ENCODE measurements at places on chromosomes 13 and 19.

DNA sequence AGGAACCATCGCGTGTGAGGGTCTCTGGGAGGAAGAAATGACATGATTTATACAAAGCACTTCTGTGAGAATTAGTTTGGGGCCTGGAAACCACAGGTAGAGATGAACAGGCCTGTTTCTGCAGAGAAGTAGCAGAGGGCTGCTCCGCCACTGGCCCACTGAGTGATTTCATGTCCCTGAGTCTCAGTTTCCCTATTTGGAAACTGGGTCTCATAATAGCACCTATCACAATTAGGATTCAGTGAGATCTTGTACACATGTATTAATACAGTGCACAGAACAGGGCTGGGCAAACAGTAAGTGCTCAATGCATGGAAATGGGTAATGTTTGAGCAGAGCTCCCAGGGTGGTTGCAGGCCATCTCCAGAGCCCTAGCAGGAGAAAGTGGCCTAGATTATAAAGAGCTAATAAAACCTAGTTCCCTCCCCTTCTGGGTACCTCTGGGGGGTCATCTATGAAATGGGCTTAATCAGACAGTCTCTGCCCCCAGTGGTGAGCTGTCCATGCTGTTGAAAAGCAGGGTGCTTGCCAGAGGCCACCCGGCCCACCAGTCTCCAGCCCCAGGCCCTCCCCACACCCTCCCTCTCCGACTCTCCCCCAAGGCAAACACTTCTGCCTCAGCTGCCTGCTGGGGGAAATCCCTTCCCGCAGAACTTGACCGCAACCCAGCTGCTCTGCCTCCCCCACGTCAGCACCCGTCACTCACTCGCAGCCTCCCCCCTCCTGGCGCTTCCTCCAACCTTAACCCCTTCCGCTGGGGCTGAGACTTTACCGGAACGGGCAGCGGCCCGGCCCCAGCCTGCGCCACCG is 4.5 kb downstream of the BCL3 start:
- DNase-seq, result peak; percentile 95

DNA sequence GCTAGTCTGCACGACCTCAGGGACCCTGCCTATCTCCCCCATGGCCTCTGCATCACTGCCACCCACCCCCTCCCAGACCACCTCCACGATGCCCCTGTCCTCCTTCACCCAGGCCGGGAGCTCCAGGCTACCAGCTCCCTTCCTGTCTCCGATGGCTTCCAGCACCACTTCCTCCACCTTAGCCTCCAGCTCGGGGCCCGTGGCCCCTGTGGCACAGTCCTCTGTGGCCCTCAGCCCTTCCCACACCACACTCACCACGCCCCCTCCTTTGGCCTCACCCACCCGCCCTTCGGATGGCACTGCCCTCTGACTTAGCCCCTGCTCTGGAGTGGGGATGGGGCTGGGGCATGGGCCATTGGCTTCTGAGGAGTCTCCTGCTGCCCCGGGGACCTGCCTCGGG is 7.2 kb downstream of the PALM3 start:
- no peak for DNase-seq

- no peak for DNase-seq
Observed at GRCh38 chr13:85430216-85430794, 368.9 kb downstream of the SLITRK6 start.

GRCh38 chr13:103883698-103884097 is 817.5 kb upstream of the SLC10A2 start:
- no peak for DNase-seq

DNA sequence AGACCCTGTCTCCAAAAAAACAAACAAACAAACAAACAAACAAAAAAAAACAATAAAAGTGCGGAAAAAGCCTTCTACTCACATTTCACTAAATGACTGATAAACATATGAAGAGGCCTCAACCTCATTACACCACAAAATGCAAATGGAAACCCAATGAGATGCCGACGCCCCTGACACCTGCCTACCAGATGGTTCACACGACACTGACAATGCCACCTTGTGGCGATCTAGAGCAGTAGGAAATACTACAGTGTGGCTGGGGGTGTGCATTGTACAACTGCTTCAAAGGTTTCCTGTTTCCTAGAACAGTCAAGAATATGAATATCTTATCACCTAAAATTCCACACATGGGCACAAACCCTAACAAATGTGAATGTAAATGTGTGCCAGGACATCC is 14.0 kb downstream of the SCGB2B2 start:
- DNase-seq, result peak; percentile 12

GRCh38 chr13:112102243-112102642 is 35.3 kb downstream of the SOX1 start:
- no peak for DNase-seq

DNA sequence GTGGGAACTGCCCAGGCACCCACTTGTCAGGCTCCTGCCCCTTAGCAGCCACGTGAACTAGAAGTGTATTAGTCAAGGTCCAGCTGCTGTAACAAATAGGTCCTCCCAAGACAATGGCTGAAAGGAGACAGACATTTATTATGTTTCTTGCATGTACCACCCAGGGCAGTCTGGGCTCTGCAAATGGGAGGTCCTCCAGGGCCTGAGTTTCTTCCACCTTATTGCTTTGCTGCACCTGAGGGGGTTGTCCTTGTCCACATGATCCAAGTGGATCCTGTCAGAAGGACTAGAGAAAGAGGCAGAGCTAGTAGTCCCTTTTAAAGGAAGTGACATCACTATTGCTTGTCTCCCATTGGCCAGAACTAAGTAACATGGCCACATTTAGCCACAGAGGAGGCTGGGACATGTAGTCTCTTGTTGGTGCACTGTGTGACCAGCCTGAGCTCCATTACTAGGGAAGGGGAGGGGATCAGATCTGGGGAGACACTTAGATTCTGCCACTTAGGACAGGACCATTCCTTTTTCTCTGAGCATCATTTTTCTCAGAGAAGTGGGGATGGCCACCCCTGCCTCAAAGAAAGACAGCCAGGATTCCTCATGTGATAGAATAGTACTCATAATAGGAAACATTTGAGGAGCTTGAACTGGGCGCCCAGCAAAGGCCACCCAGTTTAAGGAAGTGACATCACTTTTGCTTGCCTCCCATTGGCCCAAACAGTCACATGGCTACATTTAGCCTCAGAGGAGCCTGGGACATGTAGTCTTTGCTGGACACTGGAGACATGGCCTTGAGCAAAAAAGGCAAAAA is 15.1 kb downstream of the CC2D1A start:
- peak; percentile 1 for DNase-seq

DNA sequence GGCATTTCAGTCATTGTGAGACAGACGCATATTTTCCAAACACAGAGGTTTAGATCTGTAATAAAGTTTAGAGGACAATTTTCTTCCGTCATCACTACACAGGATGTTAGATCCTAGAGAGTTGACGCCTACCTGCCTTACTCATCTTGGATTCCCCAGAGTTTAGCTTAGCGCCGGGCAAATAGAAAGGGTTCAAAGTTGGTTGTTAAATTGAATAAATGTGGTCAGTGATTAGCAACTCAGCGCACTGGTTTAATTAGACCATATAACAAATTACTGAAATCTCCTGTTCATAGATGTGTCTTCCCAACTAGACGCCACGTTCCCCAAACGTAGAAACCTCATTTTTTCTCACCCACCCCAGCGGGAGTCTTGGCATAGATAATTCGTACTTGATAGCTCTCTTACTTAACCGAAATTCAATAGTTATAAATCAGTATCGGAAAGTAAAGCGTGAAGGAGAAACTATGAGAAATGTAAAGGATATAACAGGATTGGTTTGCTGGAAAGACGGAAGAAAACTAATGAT is 726 bp upstream of the UFM1 start:
- peak; percentile 57 for DNase-seq

GRCh38 chr19:42596391-42597072 is 1.8 kb upstream of the CEACAM8 start:
- peak; percentile 7 for DNase-seq

DNA sequence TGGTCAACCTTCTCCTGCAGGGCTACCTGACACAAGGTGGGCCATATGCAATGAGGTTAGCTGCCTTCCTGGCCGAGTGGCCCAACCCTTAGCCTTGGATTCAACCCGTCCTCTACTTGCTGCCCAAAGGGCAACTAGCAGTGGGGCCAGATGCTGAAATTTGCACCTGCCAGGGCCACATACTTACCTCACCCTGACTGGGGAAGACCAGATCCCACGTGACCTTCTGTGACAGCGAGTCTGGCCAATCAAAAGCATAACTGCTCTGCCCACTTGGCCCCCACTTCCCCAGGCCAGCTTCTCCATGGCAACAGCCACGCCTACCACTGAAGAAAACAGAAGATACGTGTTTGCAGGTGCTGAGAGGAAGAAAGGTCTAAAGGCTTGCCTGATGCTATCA is 10.9 kb downstream of the PEG3 start:
- no peak for DNase-seq

GRCh38 chr19:29724102-29724641 is 9.1 kb upstream of the C19orf12 start:
- no peak for DNase-seq

- DNase-seq, result no peak
Observed at GRCh38 chr13:27034678-27035111, 136.9 kb downstream of the USP12 start.

GRCh38 chr13:26327940-26328725 is 74.2 kb downstream of the CDK8 start:
- DNase-seq, result no peak

DNA sequence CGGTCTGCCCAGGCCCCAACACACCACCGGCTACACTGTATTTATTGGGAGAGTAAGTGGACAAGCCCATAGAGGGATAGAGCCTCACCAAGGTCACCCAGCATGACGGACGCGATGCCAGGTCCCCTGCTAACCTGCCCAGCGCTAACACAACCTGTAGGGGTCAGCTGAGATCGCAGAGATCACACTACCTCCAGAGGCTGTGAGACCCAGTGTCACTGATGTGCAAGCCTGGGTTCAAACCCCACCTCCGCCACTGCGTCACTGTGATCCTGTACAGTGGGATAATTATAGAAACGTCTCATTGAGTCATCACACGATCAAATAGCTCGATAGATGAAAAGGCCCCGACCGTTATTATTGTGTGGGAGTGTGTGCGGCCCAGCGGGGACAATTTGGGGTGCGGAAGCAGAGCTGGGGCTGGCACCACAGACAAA is 10.6 kb upstream of the TLE2 start:
- no peak for DNase-seq

GRCh38 chr13:64428196-64428595 is 2801.9 kb downstream of the PCDH9 start:
- no peak for DNase-seq

GRCh38 chr13:110350509-110350908 is 43.4 kb downstream of the COL4A2 start:
- peak; percentile 31 for DNase-seq

- DNase-seq, result peak; percentile 60
Observed at GRCh38 chr13:43874504-43875092, 4.9 kb downstream of the CCDC122 start.

DNA sequence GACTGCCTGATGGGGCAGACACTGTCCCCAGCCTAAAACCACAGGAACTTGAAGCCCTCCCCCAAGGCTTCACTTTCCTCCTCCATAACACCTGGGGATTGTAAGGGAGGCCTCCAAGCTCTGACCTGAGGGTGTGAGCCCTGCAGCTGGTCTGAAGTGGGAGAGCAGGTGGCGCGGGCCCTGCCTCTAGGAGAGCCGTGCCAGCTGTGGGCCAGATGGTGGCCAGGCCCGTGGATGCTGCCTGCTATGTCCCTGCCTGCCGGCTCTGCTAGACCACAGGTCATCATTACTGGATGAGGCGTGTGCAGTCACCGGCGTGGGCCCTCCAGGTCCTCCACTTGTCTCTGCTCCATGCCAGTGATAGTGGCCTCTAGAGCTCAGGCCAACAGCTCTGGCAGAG is 3.5 kb upstream of the KLHL26 start:
- no peak for DNase-seq

DNA sequence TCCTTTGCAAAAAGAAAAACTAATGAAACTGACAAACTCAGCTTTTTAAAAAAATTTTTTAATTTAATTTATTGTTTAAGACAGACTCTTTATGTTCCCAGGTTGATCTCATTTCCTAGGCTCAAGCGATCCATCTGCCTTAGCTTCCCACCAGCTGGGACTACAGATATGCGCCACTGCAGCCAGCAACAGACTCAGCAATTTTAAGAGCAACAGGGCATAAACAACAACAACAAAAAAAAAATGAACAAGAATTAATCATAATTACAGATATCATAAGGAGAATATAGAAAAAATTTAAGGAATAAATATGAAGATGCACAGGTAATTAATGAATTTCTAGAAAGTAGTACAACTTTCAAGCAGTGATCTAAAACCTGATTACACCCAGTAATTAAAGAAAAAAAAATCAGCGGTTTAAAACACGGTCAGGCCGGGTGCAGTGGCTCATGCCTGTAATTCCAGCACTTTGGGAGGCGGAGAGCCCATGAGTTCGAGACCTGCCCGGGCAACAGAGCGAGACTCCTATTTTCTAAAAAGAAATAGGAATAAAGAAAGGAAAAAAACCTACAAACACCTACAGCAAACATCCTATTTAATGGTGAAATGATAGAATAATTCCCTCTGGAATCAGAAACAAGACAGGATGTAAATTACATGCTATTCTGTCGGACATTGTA is 1.4 kb downstream of the ZNF699 start:
- DNase-seq, result no peak

GRCh38 chr13:95275322-95276036 is 25.8 kb downstream of the ABCC4 start:
- DNase-seq, result no peak

- no peak for DNase-seq
Observed at GRCh38 chr13:107819071-107819470, 396.3 kb downstream of the LIG4 start.

- DNase-seq, result no peak
Observed at GRCh38 chr19:16071072-16071691, 5.1 kb upstream of the TPM4 start.

DNA sequence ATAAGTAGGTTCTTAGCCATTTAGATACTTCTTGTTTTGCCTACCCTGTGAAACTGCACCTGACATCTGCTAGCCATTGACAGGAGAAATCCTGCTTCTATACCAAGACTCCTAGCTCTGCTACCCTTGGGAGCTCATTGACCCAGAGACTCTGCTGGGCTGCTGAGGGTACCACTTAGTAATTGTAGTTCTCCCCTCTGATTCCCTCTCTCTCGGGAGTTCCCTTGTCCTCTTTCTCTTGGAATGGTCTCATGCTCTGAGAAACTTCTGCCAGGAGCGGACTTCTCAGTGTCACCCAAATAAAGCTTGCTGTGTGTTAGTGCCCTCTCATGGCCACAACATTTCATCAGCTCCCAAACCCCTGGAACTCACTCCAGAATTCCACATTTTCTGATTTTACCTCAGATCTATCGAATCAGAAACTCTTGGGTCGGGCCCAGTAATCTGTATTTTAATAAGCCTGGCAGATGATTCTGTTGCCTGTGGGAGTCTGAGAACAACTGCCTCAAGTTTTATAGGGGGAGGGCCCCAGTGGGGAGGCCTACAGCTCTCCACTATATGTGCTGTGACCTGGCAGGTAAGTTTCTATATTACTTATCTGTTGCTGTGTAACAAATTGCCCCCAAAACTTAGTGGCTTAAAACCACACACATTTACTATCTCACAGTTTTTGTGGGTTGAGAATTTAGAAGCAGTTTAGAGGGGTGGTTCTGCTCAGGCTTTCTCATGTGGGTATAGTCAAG is 221.1 kb downstream of the TDRD3 start:
- DNase-seq, result no peak

GRCh38 chr13:32866921-32867320 is 149.3 kb upstream of the KL start:
- DNase-seq, result no peak

- no peak for DNase-seq
Observed at GRCh38 chr19:35692010-35692409, 12.3 kb upstream of the ZBTB32 start.
